ENCODE measurements at places on chromosomes 6 and 20.

DNA sequence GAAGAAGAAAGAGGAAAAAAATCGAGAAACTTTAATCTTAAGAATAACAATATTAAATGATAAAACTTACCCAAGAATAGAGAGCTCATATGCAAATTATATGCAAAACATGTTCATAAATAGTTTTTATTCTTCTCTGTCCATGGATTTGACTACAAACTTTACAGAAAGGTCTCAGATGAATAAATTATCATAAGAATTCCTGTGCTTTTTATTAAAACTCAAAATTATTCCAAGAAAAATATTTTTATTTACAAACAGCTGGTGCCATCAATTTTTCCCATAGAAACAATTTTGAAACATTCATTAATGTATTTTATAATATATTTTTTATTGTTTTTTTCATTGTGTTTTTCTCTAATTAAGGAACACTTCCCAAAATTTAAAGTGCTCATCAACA is 12.1 kb downstream of the MYB start:
- DNase-seq = no peak

DNA sequence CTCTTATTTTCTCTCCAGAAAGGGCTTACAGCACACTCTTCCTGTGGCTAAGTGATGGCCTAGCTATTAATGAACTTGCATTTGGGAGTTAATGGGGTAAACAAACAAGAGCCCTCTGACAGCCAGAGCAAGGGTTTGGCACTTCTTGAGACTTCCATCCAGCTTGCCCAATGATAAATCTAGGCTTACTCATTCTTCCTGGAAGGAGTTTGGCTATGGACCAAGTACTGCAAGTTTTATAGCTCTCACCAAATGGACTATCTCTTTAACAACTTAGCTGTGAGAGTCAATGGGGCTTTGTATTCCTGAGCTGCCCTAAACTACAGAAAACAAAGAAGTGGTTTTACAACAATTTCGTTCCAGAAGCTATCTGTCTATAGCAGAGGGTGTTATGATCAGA is 16.7 kb upstream of the PI3 start:
- no peak for DNase-seq

- no peak for DNase-seq
Measured at GRCh38 chr20:61037498-61037897, 214.6 kb upstream of the CDH4 start.

- DNase-seq = no peak
Measured at GRCh38 chr6:74925683-74926082, 280.2 kb downstream of the COL12A1 start.

GRCh38 chr6:151121900-151122299 is 117.9 kb upstream of the AKAP12 start:
- DNase-seq = no peak

GRCh38 chr6:25875563-25875905 is 1.5 kb upstream of the SLC17A3 start:
- no peak for DNase-seq

Measured in C1 segment of cervical spinal cord (tissue), 14 donors.